ENCODE measurements at places on chromosomes 7 and 10.
A peak's percentile ranks its signal among the peaks of the same experiment; 100 is the strongest.

GRCh38 chr7:131020759-131021261 lies 286.8 kb upstream of the KLF14 start:
- no peak for DNase-seq

GRCh38 chr7:30911561-30911969 lies at the start of gene AQP1:
AQP1 (plus strand) TSS chr7:30911853; CDS start chr7:30911910, 57 bp downstream.
- no peak for DNase-seq

DNA sequence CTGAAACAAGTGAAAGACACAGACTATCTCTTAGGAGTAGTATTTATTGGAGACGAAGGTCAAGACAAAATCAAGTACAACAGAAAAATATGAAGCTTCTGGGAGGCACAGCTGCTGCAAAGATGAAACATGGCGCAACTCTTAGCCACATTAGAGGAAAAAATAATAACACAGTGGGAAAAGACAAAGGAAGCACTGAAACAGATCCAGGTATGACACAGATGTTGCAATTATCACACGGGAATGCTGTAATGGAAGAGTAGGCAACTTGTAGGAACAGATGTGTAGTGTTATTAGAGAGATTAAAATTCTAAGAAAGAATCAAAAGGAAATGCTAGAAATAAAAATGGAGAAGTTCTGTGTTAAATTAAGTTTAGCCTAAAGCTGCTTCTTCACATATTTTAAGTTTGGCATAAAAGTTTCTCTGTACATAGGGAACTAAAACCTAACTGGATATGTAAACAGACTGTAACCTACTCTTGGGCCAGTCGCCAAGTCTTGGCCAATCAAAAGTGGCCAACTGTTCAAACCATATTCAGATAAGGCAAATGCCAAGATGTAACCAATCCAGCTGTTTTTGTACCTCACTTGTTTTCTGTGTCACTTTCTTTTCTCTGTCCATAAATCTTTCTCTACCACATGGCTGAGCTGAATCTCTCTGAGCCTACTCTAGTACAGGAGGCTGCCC lies 1132.0 kb upstream of the LRRTM3 start:
- DNase-seq: no peak

- DNase-seq: no peak
Observed at GRCh38 chr7:150901160-150902035, 49.1 kb downstream of the AOC1 start.

DNA sequence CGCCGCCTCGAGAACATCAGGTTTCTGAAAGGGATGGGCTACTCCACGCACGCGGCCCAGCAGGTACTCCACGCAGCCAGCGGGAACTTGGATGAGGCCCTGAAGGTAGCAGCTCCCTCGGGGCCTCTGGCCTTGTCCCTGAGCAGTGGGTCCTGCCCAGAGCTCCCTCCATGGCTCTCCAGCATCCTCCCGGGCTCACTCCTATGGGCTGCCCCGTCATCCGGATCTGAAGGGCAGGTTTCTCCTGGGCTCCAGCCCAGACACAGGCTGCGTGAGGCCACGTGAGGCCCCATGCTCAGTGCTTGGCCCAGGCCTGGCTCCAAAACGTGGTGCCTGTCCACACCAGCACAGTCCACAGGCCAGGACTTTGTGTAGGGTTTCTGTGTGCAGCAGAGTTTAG lies 32.5 kb downstream of the NUB1 start:
- DNase-seq: no peak

- DNase-seq: no peak
Observed at GRCh38 chr10:75100764-75101291, 10.6 kb upstream of the SAMD8 start.

DNA sequence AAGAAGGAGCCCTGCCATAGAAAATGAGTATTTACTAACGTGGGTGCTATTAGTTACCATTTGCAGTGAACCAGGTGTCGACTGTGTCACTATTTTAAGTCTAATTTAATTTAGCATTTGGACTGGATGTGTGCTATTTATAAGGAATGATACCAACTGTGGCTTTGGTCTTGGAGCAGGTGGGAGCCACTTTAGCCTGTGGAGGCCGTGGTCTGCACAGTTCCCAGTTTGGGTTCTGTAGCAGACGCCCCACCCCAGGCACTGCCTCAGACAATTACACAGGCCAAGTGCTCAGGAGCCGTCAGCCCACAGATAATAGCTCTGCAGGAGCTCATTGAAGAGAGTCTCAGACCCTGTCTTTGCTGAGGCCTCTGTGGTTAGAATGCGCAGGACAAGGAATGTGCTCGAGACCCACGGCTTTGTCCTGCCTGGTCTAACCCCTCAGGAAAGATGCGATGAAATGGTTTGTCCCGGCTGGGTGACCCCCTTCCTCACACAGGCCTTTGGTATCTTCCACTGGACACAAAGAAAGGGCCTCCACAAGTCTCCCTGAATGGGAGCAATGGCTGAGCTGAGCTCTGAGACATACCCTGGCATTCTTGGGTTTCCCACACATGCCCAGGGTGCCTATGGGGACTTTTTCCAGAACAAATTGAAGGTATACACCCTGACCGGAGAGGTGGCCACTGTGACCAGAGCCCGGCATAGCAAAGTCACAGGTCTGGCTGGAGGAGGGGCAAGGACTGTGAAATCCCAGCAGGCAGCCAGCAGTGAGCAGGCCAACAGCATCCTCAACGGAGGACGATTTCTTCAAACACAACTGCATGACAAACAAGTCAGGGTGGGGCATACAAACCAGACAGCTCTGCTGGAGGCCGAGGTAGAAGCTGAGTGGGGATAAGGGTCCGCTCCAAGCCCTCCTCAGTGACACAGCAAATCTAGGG lies 251.2 kb downstream of the ARHGAP12 start:
- no peak for DNase-seq

DNA sequence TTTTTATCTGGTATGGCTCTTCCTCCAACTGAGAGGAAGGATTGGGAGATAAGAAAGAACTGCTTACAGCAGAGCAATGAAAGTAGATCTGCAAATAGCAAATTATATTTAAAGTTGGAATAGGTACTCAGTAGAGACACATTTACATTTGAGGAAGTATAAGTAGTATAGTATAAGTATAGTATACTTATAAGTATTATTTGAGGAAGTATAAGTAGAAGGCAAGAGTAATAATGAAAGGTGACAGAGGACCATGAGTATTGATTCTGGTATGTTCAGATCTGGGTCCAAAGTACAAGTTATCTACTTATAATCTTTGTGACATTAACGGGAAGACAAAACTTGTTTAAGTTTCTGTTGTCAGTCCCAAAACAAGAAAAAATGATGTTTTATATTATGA lies 527.6 kb upstream of the SORCS1 start:
- DNase-seq: no peak

- DNase-seq: no peak
Observed at GRCh38 chr10:123134343-123134914, 1.3 kb upstream of the HMX3 start.

GRCh38 chr7:94700926-94701554 lies 45.1 kb upstream of the SGCE start:
- DNase-seq: peak; percentile 63

GRCh38 chr10:126889421-126889820 lies 15.8 kb upstream of the DOCK1 start:
- DNase-seq: no peak

DNA sequence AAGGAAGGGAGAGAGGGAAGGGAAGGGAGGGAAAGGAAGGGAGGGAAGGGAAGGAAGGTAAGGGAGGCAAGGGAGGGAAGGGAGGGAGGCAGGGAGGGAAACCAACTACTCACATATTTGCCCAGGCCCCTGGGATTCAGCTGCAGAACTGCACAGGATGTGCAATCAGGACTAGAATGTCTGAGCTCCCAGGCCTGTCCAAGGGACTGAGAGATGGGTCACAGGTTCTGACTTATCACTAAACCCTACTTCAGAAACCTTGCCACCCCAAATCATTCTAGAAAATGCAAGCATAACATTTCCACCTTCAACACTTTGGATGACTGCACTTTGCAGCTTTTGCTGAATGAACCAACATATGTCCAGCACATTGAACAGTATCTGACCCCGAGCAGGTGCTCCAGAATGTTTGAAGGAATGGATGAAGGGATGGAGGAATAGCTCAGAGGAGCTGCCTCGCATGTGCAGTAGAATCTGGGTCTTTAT lies 245.3 kb downstream of the KCNMA1 start:
- DNase-seq: no peak

GRCh38 chr7:96157856-96158255 lies 164.0 kb downstream of the SLC25A13 start:
- DNase-seq: no peak

GRCh38 chr7:131164025-131164925 lies 163.4 kb upstream of the MKLN1 start:
- peak; percentile 96 for DNase-seq

GRCh38 chr10:132856869-132857524 lies 71.0 kb upstream of the NKX6-2 start:
- no peak for DNase-seq

GRCh38 chr7:66880053-66880452 lies 41.0 kb upstream of the TMEM248 start:
- DNase-seq: no peak

DNA sequence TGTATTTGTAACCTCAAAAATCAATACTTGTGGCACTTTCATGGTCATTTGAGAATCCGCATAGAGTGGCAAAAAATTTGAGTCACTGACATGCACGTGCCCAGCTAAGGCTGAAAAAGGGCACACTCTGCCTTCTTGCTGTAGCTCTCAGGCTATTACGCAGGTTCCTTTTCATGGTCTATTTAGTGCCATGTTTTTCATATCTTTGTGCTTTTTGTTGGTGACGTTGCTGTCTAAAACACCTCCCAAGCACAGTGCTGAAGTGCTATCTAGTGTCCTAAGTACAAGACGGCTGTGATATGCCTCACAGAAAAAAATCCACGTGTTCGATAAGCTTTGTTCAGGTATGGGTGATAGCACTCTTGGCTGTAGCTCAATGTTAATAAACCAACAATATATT lies 50.9 kb downstream of the CREB3L2 start:
- no peak for DNase-seq

DNA sequence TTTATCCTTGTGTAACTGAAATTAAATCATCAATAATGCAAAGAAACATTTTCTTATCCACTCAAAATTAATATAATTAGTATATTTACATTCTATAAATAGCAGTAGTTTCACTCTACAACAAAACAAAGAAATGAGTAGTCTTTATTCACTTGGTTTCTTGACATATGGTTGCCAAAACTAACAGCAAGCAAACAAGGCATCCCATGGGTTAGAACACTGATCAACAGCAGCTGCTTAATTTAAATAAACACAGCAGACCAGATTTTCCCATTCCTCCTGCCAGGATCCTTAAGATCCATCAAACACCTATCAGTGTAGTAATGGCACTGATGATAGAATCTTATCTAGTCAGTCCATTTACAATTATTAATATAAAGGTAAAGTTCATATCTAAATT lies 22.1 kb downstream of the NCAPG2 start:
- DNase-seq: no peak

DNA sequence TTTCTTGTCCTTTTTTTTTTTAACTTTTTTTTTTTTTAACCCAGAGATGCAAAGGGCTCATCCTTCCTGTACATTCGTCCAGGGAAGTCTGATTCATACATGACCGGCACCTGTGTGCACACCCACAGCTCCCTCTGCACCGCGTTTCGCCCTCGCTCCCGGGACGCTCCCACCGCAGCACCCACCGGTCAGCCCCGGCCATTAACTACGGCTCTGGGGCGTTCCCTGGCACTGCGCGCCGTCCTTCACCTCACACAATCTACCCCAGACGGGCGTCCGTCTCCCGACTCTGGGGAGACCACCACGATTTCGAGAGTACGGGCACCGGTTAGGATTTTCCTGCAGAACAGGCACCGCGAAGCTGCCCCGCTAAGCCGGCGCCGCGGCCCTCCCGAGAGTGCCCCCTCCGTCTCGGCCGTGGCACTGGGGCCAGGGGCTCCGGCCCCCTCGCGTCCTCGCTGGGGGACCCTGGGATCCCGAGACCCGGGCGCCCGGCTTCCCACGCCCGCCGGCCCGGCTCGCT lies 452 bp downstream of the ATE1 start:
- DNase-seq: peak; percentile 38

GRCh38 chr10:133183646-133184378 lies 23.8 kb downstream of the KNDC1 start:
- no peak for DNase-seq

DNA sequence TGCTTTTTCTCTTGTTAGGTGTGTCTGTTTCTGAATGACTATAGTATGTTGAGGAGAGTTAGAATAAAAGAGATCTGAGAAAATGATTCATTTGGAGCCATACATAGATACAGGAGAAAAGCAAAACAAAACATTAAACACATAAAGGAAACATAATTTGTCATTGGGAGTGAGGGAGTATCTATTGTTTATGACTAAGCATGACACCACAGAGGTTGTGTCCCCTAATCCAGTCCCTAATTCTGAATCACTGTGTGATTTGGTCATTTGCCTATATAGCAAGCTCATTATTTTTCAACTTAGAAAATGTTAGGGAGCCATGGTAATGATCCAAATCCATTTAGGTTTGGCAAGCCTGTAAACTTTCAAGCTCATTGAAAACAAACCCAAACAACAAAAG lies 132.3 kb upstream of the BMPER start:
- no peak for DNase-seq

DNA sequence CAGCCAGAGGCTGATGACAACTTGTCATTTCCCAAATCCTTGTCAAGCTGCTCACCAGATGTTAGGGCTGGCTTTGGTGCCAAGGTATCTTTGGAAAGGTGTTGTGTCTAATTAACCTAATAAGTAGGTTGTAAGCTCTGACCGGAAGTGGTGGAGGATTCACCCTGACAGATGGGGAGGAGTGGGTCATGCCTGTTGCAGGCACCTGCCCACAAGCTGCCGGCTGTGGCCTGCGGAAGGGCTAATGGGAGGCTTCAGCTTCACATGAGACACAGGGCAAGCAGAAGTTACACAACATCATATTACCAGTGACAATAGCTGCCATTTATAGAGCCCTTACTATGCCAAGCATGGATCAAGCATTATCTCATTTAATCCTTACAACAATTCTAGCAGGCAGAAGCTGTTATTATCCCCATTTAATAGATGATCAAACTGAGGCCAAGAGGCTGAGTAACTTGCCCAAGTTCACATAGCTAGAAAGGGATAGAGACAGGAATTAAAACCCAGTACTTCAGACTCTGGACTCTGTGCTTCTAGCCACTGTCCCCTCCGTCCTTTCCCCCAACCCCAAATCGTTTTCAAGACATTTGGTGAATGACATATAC lies 63.1 kb upstream of the DUSP5 start:
- no peak for DNase-seq

GRCh38 chr10:20257422-20257821 lies 441.2 kb downstream of the PLXDC2 start:
- DNase-seq: no peak

DNA sequence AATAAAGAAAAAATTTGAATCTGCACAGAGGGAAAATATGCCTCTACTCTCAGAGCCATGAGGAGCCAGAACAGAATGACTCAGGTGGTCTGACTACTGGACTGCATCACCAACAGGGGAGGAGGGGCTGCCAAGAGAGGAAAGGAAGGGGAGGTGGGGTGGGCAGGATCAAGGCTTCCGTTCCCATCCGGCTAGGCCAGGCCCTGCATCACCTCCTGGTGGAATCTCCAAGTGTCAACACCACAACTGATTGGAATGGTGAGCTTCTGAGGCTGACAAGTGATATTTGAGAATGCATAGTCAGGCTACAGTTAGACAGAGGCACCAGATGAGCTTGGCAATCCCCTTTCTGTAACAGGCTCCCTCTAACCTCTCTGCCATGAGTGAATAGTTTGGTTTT lies 10.4 kb upstream of the GPR26 start:
- peak; percentile 5 for DNase-seq

GRCh38 chr10:17226891-17227303 lies 1.1 kb upstream of the VIM start:
- peak; percentile 47 for DNase-seq

- no peak for DNase-seq
Observed at GRCh38 chr7:137399827-137400823, 56.6 kb upstream of the PTN start.

- no peak for DNase-seq
Observed at GRCh38 chr10:124745252-124745651, 1.1 kb upstream of the FAM53B start.
